ENCODE measurements at places on chromosomes 5 and 9.

GRCh38 chr5:115649541-115649940 lies 23.7 kb upstream of the TMED7 start:
- ATAC-seq, result no peak

DNA sequence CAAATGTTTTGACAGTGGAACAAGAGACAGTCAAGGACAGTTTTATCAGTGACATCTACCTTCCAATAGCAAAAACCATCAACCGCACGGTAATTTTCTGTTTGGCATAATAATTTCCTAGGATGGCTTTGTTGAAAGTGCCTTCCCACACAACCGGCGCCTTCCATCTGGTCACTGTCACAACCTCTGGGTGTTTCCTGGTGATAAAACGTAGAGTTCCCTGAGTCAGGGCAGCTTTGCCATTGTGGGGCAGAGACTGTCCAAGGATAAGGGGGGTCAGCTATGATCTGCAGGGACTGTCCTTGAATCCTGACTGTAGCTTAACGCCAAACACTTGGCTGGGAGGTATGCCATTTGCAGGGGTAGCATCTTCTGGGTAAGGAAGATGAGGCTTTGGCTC lies 47.6 kb downstream of the GGTA1 start:
- ATAC-seq, result no peak

DNA sequence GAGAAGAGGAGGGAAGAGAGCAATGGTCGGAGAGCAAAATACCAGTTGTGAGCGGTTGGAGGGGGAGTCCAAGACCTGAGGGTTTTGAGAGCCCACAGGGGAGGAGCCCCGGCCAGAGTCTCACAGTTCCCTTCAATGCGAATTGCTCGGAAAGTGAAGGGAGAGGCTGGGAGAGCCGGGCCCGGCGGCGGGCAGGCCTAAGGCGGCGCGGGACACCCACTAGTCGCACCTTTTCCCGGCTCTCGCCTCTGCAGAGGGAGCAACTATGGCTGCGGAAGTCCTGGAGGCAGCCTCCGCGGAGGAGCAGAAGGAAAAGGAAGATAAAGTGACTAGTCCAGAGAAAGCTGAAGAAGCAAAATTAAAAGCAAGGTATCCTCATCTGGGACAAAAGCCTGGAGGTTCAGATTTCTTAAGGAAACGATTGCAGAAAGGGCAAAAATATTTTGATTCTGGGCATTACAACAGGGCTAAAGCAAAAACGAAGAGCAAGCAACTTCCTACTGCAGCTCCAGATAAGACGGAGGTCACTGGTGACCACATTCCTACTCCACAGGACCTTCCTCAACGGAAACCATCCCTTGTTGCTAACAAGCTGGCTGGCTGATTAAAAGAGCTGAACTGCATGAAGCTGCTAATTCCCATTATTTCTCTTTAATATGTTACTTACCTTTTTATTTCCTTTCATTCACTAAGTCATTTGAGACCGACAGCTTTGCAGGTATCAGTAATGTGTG lies 6.5 kb upstream of the BTNL3 start:
- ATAC-seq, result no peak

GRCh38 chr9:86891091-86891490 lies 56.2 kb downstream of the GAS1 start:
- ATAC-seq, result no peak

Data from activated T-helper 17 cell treated with anti-CD3 and anti-CD28 coated beads, Interleukin-2, amount 50 U/mL, for 72 hours (primary cell).